ENCODE measurements at places on chromosomes 12 and 14.

- no peak for DNase-seq
Measured at GRCh38 chr14:68807148-68807600, 14.3 kb upstream of the ZFP36L1 start.

GRCh38 chr14:26702721-26703230 is 104.9 kb upstream of the NOVA1 start:
- DNase-seq = no peak

- DNase-seq = no peak
Measured at GRCh38 chr14:99924379-99924778, 131.2 kb downstream of the EML1 start.

- no peak for DNase-seq
Measured at GRCh38 chr12:123164222-123164621, 13.3 kb upstream of the PITPNM2 start.

DNA sequence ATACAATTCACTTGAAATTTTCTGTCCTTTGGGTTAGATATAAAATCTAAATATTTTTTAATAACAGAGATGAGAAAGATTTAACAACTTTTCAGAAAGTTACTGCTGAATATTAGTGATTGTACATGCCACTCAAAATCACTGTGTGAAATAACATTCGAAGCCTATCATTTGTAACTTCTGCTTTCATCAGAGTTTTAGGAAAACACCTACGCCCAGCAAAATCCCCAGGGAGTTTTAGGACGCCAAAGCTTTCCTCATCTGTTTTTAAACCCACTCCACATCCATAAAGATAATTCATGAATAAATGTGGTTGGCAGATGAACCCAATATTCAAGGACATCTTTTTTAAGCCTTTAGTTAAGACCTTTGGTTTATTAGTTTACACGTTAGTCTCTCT is 23.9 kb downstream of the TC2N start:
- no peak for DNase-seq

GRCh38 chr12:26737487-26738030 is 95.4 kb downstream of the ITPR2 start:
- DNase-seq = no peak
